ACHN (cell line): ENCODE measurements at places on chromosomes 11 and 22.

DNA sequence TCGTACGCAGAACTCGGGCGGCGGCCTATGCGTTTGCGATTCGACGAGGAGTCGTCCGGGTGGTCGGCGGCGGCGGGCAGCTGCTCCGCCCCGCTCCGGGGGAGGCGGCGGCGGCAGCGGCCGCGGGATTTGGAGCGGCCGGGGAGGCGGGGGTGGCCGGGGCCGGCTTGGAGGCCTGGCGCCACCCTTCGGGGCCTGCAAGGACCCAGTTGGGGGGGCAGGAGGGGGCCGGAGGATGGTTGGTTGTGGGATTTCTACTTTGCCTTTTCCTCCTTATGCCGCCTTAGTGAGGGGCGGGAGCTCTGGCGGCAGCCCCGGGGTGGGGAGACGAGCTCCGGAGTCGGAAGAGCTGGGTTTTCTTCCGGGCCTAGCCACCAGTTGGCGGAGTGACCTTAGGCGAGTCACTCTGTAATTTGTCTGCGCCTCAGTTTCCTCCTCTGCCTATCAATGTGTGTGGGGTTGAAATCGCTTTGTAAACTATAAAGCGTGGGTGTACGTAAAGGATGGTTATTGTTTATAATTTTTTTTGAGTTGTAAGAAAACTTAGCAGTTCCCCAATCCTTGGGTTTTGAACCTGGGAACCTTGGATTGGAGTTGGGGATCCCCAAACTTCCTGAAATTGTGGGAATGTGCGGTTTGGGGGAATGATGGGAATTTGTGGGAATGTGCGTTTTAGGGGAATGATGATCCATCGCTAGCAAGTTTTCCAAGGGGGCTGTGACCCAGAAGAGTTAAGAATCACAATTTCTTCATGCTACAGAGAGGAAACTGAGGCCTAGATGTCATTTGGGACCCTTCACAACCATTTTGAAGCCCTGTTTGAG lies 679 bp downstream of the TUG1 start:
- DNase-seq: peak; percentile 46

GRCh38 chr11:132576706-132577105 lies 955.6 kb downstream of the OPCML start:
- DNase-seq: peak; percentile 82

- no peak for DNase-seq
Observed at GRCh38 chr11:64360448-64360921, 1.5 kb downstream of the RPS6KA4 start.

- no peak for DNase-seq
Observed at GRCh38 chr11:29676993-29677392, 339.8 kb downstream of the KCNA4 start.
